Kasumi-1 (cell line): ENCODE measurements at places on chromosomes 6 and 20.

- no peak for DNase-seq
These were observed 68.0 kb upstream of the NXT1 start for GRCh38 chr20:23282546-23282945.

DNA sequence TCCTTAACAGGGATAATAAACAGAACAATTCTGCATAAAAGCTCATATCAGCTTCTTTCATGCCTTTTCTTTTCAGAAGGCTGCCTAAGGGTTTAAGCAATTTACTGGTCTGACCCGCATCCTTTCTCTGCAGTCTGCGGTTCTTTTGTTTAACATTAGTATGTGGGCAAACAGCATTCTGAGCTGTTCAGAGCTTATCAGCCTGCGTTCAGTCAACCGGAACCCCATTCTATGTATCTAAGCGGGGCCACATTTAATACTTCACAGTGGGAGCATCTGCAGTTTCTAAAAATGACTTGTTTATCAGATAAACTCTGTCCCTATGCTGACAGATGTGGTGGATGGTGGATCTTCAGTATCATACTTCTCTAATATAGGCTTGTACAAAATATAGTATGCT lies 758.9 kb upstream of the MMS22L start:
- DNase-seq: no peak

DNA sequence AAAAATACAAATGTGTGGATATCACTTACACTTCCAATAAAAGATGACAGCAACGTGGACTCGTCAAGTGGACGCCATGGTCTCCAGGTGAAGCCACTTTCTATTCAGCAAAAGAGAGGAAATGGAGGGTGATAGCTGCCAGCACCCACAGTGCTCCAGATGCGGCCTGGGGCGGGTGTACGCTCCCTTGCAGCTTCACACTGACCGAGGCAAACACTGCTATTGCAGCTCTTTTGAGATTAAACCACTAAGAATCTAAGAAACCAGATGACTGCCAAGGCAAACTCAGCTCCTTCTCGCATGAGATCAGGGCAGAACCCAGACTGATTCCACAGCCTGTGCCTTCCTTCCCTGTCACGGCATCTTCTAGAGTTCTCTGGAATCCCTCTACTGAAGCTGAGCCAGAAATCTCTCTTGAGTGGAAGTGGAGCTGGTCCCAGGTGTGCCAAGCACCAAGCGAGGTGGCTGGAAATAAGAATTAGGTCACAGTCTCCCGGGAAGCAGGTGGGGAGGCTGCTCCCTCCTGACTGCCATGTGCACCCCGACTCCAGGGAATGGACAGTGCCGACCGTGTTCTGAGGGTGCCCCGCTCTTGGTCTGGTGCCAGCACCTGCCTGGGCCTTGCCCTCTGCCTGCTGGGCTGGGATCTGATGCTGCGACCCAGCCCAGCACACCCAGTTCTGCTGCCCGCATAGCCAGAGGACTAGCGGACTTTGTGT lies 90.1 kb upstream of the AFDN start:
- no peak for DNase-seq

DNA sequence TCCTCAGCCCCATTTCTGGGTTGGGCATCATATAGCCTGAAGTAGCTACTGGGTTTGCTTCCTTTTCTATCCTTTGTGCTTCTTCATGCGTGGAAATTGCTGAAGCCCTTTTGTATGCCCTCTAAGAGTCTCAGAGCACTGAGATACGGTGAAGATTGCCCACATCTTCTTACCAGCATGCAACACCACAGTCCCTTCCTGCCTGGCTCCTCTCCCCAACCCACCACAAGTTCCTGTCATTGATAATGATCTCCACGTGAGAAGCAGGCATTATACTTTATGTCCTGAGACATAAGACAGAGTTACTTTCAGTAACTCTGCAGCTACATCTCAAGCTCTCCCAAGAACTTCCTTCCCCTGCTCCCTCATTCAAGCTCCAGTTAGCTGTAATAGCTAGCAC lies 15.8 kb upstream of the PLCB4 start:
- no peak for DNase-seq

GRCh38 chr20:20710443-20711315 lies 1.8 kb downstream of the RALGAPA2 start:
- peak; percentile 30 for DNase-seq

DNA sequence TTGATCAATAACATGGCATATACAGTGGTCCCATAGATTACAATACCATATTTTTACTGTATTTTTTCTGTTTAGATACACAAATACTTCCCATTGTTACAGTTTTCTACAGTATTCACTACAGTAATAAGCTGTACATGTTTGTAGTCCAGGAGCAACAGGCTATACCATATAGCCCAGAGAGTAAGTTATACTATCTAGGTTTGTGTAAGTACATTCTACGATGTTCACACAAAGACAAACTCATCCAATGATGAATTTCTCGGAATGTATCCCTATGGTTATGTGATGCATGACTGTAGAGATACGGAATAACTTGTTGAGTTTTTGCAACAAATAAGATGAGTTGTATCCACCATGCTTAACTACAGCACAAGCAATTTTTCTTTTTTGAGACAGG lies 3.6 kb upstream of the MYO6 start:
- DNase-seq: no peak

DNA sequence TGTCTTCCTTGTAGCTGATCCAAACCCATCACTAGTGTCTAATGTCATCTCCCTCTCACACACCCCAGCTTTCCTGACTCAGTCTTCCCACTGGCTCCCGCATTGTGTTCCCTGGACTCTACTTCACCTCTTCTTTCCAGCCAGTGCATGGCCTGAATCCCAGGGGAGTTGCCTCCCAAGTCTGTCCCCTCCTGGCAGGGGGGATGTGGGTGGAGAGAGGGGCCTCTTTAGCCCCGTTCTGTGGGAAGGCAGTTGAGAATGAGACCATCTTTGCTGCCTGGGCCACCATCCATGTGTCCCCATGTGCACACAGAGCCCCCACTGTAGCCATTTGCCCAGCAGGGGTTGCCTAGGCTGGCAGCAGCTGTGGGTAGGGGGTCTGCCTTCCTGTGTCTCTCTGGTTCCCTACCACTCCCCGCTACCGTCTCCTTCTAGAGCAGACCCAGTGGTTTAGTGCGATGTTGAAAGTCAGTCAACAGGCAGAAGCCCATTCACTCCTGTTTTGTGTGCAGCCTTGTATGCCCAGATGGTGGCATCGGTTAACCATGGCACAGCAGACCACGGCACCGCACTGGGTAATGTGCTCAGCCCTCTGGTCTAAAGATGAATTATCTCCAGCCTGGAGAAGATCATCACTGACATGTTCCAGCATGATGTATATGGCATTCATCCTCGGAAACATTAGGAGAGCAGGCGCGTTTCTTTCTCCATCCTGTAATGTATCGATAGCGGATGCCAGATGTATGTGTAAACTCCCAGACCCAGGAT lies 178.8 kb upstream of the SNX9 start:
- DNase-seq: no peak

GRCh38 chr6:132414761-132415160 lies 13.5 kb upstream of the MOXD1 start:
- no peak for DNase-seq

GRCh38 chr6:121759370-121759769 lies 323.9 kb downstream of the GJA1 start:
- peak; percentile 50 for DNase-seq

GRCh38 chr6:7542065-7542873 lies 798 bp downstream of the DSP start:
- no peak for DNase-seq

DNA sequence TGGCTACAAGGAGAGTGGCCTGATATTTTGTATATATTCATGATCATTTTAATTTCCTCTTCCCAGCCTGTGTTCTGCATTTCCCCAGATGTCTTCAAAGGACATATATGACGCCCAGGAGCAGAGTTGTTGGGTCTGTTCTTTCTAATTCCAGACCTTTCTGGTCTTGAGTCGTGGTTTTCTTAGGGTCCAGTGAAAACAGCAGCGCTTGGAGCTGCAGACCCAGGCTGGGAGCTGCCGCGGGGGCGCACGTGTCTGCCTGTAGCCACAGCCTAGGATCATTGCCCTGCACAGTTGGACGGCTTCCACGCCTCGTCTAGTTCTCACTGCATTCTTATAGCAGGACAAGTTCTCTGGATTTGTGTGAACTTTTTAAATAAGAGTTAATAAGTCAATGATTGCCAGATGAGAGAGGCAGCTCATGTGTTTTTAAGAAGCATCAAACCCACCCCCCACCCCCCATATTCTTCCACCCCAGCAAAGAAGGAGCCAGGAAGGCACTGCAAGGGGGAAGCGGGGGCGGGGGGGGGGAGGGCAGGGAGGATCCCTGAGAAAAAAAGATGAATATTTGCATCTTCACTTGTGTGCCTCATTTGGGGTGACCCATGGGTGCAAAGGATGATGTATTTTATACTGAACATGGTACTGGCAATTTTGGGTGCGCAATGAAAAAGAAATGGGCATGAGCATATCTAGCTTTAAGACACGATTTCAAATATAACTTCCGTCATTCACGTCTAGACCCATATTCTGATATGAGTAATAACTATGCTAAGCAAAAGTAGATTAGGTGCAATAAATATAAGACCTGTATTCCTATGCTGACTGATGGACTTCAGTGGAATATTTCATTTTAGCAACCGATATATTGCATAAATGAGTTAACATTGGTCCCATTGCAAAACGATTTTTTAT lies 160.0 kb downstream of the TBXT start:
- no peak for DNase-seq

DNA sequence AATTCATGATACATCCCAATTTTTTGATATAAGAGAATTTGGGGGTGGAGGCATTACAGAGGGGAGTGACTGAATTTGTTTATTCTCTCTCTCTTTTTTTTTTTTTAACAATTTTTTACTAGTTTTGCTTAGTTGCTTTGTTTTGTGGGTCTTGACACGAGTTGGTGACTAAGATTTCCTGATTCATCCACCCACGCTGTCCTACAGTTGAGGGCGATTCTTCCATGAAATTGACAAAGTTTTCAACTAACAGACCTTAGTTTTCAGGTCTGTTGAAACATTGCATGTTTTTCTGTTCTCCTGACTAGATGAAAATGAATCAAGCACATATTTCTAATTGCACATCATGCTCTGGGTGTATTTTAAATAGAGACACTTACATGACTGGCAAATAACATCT lies 613.8 kb downstream of the TFAP2B start:
- DNase-seq: no peak

- peak; percentile 74 for DNase-seq
These were observed 121.6 kb downstream of the ADGRB3 start for GRCh38 chr6:68756454-68757375.

- no peak for DNase-seq
These were observed 171.4 kb upstream of the AFDN start for GRCh38 chr6:167655174-167655821.

- no peak for DNase-seq
These were observed 76.8 kb downstream of the COL12A1 start for GRCh38 chr6:75128878-75129570.

GRCh38 chr6:20640181-20640580 lies 105.9 kb downstream of the CDKAL1 start:
- DNase-seq: no peak

DNA sequence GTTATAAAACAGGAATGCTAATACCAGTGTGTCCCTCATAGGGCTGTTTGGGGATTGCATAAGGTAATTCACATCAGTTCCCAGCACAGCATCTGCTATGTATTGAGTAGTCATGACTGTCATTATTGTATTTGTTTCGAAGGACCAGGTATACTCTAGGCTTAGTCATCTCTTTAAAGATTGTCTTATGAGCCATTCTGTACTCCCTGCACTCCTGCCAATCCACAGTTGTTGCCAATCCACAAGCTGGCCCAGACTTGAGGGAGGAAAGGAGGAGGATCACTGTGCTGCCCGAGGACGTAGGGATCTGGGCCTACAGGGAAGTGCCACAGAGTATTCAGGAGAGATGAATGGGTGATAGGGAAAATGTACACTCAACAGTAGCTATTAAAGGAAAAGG lies 113.0 kb upstream of the TIAM2 start:
- no peak for DNase-seq

DNA sequence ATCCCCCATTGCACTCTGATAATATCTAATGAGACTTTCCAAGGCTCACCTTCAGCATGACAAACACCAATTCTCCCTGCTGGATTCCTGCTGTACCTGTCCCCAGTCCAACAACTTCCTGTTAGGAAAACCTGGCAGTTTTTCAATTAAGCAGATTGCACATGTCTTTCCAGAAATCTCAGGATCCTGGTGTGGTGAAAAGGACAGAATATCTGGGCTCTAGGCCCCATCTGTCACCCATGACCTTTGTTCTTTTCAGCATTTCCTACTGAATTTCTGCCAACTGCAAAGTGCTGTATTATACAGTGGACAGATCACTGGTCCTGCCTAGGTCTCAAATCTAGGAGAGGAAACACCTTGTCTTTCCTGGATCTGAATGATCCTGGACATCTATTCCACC lies 27.7 kb upstream of the DTNBP1 start:
- no peak for DNase-seq

- DNase-seq: no peak
These were observed 28.3 kb downstream of the ZNF292 start for GRCh38 chr6:87183687-87184086.
